Dorsolateral prefrontal cortex (tissue), 122 donors: ENCODE measurements at places on chromosomes 4 and X.
A peak's percentile ranks its signal among the peaks of the same experiment; 100 is the strongest.

DNA sequence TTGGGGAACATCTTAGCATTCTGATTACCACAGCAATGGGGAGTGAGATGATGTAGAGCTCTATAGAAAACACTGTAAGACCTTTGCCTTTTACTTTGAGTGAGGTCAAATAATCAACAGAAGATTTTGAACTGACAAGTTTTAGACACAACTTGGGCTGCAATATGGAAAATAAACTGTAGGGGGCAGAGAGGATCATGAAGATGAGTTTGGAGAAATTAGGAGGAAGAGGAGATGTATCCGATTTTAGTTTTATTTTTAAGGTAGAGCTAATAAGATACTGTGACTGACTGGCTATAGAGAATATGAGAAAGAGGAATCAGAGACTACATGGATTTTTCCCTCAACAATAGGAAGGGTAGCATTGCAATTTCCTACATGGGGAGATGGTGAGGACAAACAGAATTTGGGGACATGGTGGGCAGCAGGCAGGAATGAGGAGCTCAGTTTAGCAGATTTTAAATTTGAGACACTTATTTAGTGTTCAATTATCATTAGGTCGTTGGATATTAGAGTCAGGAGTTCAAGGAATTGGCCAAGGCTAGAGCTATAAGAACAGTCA lies 563.1 kb downstream of the INPP4B start:
- no peak for DNase-seq

GRCh38 chr4:108611365-108611764 lies 9.0 kb upstream of the RPL34 start:
- no peak for DNase-seq

GRCh38 chr4:147355847-147356246 lies 125.0 kb upstream of the EDNRA start:
- DNase-seq: no peak

DNA sequence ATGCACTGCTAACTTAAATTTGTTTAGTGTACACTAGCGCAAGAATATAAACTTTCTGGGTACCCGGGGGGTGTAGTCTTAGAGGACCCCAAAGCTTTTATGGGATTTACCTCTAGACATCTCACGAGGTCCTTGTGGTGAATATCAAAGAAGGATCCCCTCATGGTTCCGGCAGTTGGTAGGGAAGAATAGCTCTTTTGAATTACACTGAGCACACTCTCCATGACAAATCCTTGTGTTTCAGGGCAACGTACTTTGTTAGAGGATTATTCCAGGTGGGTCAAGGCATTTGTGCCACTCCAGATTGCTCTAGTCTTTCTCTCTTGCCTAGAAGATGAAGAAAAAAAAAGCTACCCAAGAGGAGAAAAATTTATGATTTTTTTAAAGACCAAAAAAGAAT lies 387.6 kb downstream of the PDHA2 start:
- DNase-seq: no peak

DNA sequence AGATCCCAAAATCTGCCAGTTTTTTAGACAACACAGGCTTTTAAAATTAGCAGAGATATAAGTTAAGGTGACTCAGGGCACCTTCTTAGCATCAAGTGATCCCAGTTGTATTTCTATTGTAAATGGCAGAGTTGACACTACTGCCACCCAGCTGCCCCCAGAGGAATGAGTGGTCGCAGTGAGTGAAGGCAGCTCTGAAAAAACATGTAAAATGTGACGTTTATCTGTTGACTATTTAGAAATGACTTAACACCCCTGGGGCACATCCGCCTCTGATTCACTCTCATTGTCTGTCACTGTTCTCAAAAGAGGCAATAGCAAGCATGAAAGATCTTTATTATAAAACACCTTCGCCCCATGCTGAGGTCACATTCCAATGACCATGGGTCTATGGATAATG lies 592.4 kb downstream of the ACTRT1 start:
- DNase-seq: no peak

DNA sequence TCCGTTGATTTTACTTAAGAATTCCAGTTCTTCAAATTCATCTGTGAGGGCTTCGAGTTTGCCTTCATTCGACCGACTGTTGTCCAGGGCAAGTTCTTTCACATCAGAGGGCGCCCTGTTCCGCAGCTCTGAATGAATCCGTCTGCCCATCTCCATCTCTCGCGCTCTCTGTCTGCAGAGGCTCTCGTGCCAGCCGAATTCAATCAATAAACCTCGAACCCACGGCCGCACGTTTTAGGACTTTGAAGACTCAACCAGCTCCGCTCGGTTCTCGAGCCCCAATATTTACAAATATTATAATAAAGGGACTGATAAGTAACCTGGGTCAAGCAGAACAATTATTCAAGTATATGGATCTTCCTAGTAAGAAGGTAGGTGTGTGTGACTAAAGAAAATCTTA lies 556.4 kb upstream of the SMIM31 start:
- DNase-seq: no peak

- DNase-seq: no peak
Measured at GRCh38 chr4:81620442-81620841, 148.7 kb upstream of the RASGEF1B start.

DNA sequence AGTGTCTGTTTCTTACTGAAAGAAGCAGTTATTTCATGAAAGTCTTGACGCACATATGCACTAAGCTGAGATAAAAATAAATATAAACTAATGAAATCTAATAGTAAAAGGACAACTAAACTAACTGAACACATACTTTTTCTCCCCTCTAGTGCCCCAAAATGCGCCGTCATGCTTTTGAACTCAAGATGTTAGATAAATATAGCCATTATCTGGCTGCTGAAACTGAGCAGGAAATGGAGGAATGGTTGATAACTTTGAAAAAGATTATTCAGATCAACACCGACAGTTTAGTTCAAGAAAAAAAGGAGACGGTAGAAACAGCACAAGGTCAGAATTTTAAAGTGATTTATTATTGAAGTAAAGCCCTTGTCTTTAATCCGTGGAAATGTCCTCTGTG lies 70.2 kb downstream of the DOCK11 start:
- no peak for DNase-seq

- no peak for DNase-seq
Measured at GRCh38 chr4:22498866-22499265, 17.0 kb downstream of the ADGRA3 start.

DNA sequence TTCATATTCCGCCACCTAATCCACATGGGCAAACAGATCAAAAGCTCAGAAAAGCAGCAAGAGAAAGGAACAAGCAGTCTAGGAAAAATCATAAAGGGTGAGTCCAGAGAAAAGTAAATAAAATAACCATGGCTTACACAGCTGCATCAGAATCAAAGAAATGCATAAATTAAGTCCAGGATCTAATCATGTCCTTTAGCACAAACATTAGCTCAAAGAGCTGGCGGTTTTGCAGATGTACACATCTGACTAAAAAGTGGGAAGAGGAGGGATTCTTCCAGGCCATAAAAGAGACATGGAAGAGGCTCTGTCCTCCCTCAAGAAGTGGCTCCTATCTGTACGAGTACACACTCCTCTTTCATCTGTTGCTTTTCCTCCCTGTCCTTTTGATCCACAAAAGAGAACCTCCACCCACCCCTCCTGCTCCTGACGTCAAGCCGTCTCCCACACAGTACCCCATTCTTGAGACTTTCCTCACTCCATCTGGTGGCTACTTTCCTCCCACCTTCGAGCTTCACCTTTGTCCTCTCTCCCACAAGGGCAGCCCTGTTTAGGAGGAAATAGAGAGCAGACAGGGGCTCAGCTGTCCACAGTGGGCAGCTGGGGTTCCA lies 92.5 kb downstream of the RASL11B start:
- no peak for DNase-seq

DNA sequence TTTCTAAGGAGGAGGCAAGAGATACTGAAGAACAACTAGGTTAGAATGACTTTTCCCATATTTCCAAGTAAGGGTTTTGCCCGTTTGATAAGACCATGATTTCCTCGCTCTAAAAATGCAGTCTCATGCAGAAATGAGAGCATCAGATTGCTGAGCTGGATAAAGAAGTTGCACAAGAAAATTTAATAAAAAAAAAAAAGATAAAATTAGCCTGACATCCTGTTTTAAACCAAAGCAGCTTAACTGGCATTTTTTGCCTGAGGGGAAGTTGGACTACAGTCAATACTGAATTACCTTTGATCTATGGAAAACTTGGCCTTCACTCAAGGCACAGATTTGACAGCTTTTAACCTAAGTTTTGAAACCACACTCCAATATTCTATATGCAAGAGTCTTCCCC lies 208.4 kb downstream of the GASK1B start:
- DNase-seq: no peak

DNA sequence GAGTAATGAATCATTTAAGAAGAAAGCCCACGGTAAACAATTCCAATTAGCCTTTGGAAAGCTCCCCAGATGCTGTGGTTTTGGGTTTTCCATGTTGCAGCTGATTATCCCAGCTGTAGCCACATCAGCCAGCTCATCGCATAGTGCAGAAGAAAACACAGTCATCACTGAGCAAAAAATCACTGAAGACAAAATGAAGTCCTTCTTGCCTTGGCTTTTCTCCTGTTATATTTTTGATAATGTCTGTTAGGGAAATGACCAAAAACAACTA lies 193.0 kb upstream of the C1QTNF7 start:
- no peak for DNase-seq

DNA sequence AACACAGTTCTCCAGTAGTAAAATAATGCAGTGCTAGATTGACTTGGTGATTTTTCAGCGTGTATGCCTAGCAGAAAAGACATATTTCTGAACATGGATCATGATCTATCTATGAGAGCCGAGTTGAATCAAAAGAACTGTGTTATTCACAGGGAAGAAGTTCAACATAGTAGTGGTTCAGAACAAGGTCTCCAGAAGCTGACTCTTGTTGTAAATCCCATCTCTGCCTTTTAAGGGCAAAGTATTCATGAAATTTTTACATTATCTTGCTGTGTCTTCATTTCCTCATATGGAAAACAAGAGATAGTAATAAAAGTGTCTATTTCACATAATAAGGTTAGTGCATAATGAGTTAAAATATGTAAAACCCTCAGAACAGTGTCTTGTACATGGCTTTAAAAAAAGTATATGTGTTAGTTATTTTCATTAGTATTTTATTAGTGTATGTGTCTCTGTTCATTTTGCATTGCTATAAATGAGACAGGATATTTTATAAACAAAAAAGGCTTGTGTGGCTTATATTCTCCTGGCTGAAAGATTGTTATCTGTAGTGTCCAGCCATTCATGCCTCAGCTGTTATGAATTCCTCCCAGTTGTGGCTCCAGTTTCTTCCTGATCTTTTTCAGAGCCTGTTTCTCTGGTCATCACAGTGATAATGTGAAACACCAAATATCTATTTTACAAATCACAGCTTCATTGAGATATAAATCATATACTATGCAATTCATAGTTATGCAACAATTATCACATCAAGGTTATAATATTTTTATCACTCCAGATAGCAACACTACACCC lies 1351.2 kb downstream of the STIM2 start:
- no peak for DNase-seq

DNA sequence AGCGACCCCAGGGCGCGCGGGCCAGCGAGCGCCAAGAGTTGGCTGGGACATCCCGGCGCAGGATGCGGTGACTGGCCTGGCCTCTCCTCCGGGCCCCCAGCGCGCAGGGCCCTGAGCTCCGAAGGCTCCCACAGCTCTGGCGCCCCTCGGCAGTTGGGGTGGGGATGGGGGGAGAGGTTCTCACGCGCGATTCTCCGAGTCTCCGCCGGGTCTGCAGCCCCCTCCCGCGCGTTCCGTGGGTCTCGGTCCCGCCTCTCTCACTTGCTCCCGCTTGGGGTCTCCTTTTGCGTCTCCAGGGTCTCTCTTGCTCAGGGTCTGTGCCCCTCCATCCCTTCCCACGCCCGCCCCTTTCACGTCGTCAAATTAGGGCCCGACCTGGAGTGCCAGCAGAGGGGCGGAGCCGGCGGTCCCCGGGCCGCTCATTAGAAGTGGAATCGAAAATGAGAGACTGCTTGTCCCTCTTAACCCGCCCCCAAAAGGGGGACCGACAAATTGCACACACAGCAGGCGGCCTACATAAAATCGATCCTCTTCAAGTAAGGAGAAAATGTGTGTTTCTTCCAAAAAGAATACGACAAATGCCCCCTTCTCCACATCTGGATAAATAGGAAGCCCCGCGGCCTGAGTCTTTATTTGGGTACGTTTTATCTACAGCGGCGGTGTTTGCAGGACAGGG lies 877 bp upstream of the NKX1-1 start:
- no peak for DNase-seq

GRCh38 chr4:132556316-132556715 lies 592.8 kb upstream of the PCDH10 start:
- no peak for DNase-seq

GRCh38 chrX:69538321-69538876 lies 34.3 kb downstream of the NALF2 start:
- peak; percentile 35 for DNase-seq

DNA sequence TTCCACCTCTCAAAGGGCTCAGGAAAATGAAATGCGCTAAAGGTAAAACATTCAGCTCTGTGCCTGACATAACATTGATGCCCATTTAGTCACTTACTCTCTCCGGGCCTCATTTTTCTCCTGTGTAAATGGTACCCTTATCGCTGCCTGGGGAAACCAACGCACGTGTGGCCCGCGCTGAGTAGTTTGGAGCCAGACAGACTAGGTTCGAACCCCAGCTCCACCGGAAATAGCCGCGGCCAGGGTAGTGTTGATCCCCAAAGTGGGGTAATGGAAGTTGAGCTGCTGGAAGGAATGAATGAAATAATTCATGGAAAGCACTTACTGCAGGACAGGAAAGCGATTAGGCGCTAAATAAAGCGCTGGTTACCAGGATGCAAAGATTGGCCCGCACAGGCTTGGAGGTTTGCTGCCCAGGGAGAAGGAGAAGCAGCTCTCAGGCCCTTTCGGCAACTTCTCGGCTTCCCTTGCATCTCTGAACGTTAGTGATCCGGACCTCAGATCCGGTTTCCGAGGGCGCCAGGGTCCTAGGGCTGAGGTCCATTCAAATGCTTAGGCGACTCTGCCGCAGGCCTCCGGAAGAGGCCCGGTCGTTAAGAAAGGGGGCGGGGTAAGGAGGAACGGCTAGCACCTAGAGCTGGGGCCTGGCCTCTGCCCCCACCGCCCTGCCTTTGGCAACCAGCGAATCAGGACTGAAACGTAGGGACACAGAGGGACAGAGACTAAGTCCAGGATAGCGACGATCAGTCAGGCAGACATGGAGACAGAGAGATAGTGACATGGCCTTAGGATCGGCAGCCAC lies 13.3 kb downstream of the NKX3-2 start:
- no peak for DNase-seq

GRCh38 chr4:46196086-46196485 lies 72.2 kb upstream of the GABRG1 start:
- DNase-seq: no peak

GRCh38 chrX:107577933-107578332 lies 50.4 kb upstream of the PRPS1 start:
- no peak for DNase-seq
